ENCODE measurements at places on chromosomes 1 and 21.

GRCh38 chr1:243482141-243483022, 226.5 kb downstream of the SDCCAG8 start:
- no peak for DNase-seq

DNA sequence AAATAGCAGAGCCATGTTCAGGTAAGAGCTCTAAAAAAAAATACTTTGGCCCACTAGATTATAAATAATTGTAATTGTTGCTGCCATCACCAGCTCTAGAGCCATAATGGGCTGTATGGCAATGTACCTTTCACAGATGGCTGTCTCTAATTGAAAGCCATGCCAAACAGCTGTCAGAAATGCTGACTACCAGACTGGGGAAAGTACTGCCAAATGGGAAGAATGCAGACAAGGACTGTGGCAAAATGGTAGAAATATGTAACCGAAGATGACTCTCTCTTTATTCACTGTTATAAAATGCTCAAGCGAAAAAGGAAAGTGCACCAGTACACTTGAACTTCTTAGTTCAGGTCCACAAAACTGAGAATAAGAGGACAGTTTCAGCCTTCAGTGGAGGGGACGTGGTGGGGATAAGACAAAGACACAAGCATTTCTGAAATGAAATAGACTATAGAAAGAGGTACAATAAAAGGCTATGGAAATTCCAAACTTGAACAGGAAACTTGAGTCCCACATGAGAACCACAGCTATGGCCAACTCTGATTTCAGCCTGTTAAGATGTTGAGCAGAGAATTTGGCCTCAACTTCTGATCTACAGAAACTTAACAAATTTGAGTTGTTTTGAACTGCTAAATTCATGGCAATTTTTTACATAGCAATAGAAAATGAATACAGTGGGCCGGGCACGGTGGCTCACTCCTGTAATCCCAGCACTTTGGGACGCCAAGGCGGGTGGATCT, 46.5 kb upstream of the LPGAT1 start:
- DNase-seq = no peak

DNA sequence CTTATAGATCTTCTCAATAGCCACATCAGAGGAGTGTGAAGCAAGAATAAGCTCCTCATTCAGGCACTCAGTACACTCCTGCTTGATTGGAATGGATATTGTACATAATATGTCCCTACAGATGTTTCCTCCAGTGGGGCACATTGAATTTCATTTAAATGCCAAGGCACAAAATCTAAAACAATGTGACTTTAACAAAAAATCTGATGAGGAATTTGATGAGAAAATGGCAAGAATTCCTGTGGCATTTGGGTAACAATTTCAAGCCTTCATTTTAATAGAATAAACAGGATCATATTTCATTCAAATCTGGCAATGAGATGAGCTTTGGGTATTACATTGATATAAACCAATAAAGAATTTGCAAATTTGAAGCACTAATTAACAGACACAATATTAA, 307.7 kb upstream of the PKN2 start:
- DNase-seq = no peak

DNA sequence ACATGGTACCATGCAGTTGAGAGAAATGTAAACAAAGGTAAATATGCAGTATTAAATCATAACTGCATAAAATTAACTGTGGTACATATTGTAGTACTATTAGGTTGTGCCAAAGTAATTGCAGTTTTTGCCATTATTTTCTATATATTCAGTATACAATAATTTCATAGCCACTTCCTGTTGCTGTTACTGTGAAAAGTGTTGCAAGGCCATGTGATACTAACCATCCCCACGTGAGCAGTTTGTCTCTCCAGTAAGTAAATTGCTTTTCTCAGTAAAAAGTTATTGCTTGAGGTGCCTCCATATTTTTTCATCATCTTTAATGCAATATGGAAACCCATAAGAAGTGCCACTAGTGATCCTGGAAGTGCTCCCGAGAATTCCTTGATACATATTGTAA, 19.6 kb upstream of the METTL18 start:
- DNase-seq = no peak

- no peak for DNase-seq
Observed at GRCh38 chr21:42988236-42988965, 14.0 kb downstream of the PKNOX1 start.

GRCh38 chr1:5985250-5985649, 7.0 kb downstream of the NPHP4 start:
- DNase-seq = no peak

DNA sequence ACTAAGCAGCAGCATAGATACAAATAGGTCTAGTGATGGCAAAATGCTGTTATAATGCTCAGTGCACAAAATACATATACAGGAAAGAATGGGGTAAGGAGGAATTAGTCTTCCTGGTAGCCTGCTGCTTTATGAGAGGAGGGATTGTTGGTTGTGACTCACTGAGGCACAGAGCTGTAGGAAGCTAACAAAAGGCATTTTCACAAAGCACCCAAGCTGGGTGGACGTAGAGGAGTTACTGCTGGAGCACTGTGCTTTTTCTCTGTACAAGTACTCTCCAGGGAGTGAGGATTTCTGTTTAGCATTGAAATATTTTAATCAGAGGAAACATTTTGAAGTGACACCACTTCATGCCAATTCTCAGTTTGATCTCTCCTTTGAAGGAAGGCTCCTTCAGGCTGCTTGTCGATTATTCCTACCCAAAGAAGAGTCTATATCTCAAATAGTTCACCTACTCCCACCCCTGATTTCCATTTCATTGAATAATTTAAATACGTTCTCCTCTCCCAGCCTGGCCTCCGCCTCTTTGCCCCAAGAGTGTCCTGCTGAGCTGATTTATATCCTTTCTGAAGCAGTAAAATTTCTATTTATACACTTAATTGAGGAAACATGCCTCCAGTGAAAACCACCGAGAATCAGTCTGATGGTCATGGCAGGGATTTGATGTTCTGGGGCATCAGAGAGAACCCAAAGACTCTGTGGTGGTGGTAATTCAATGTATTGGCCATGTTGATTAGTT, 271.9 kb downstream of the HHAT start:
- DNase-seq = no peak

GRCh38 chr1:109170035-109170764, 43.5 kb upstream of the SARS1 start:
- no peak for DNase-seq

DNA sequence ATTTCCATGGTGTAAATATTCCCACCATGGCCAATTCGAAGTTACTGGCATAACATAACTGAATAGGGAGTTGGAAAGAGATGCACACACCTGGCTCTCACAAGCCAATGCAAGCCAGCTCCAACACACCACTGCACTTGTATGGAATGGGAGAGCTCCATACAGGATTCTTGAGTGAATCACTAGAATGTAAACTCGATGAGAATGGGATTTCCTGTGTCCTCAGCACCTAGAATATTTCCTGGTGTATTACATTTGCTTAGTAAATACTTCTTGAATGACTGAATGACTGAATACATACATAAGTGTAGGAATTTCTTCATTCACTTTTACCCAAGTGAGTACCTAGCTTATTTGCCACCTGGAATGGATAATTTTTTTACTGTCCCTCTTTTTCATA, 16.2 kb upstream of the PPIE start:
- DNase-seq = no peak

GRCh38 chr1:85611425-85611824, 30.9 kb downstream of the CCN1 start:
- no peak for DNase-seq

DNA sequence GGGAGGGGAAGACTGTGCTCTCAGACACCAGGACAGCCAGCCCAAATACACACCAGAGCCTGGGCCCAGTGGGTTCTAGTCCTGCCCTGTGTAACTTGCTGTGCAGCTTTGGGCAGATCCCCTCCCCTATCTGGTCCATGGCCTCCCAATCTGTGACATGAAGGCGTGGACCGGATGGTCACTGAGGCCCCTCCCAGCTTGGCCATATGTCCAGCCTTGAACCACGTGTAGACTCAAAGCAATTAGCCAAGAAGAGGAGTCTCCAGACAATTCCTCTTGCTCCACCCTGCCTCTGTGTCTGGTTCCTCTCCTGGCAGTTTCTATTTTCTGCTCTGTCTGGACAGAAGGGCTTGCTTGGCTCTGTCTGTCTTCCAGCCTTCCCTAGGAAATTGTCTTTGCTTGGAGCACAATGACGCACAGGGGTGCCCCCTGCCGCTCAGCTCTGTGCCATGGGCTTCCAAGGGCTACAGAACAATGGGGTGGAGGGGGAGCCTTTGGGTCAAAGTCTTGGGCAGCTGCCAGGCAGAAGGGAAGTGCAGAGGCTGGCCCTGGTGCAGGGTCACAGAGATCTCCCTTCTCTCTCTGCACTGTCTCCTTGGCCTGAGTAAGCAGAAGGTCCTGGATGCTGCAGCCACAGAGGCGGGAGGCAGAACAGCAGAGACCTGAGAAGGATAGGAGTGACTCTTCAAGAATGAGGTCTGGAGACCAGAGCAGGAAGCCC, 66.1 kb downstream of the TENT5C start:
- DNase-seq = no peak

DNA sequence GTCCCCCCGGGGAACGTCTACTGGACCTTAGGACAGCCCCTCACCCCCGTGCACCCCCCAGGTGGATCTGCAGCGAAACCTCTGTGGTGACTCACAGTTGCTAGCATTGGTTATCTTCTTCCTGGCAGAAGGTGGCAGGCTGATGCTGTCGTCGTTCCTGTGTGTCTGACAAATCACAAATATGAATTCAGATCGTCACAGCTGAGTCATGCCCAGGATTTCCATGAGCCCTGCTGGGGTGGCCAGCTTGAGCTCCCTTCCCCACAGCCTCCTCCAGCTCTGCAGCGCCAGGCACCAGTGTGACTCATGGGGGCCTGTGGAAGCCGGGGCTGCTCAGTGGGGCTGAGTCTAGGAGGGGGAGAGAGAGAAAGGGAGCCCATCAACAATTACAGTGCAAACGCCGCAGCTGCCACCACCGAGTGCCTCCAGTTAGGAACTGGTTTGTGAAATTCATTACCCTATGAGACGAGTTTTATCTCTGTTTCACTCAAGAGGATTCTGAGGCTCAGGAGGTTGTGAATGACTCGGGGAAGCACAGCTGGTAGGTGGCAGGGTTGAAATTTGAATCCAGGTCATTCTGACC, 197.9 kb downstream of the DYRK1A start:
- DNase-seq = peak; percentile 83

DNA sequence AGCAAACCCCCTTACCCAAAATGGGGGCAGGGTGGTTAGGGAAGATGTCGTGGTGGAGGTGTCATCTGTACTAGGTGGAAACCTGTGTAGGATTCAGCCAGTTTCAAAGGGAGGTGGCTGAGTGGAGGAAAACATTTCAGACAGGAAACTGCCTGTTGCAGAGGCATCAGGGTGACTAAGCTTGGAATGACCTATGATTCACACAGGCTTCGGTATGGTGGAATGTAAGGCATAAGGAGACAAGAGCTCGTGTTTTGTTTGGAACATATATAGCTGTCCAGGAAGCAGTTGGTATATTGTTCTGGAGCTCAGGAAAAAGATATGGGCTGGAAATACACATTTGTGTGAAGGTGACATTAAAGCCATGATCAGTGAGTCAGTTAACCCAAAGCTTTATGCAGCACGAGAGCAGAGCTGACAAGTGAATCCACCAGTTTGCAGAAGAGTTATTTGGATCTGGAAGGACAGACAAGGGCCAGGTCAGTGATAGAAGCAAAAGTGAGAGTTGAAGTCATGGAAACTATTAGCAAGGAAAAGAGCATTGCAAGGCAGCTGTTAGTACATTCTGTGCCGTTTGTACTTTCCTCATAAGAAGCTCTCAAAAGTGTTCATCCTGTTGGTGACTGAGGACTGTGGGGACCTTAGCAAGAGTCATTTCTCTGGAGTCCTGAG, 12.2 kb downstream of the UTP25 start:
- no peak for DNase-seq
